ENCODE measurements at places on chromosomes 6 and 20.

- no peak for DNase-seq
Observed at GRCh38 chr6:128358244-128358776, 162.1 kb downstream of the PTPRK start.

DNA sequence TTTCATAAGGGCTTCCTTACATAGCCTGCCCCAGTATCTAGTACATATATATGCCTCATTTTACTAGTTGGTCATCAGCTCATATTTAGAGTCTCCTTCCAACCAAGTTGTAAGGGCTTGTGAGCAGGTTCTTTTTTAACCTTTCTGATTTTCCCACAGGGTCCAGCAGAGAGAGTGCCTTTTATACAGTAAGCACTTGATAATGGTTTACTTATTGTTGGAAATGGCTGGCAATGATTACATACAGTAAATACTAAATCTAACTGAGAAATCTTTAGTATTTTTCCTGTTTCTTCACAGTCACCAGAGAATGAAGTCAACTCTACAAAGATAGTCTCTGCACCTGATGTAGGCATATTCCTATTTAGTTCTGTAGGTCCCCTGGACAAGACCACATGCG is 135.1 kb upstream of the B3GAT2 start:
- no peak for DNase-seq

- DNase-seq, result no peak
Observed at GRCh38 chr6:163738725-163739407, 324.3 kb downstream of the QKI start.

- DNase-seq, result peak; percentile 1
Observed at GRCh38 chr6:79713701-79714322, 82.7 kb downstream of the SH3BGRL2 start.

- DNase-seq, result no peak
Observed at GRCh38 chr6:157099912-157100593, 223.3 kb downstream of the TMEM242 start.

- DNase-seq, result no peak
Observed at GRCh38 chr6:19599796-19600464, 237.2 kb upstream of the ID4 start.

GRCh38 chr20:4512891-4513550 is 208.7 kb upstream of the PRND start:
- no peak for DNase-seq

- no peak for DNase-seq
Observed at GRCh38 chr6:134021396-134022122, 30.9 kb downstream of the SLC2A12 start.

DNA sequence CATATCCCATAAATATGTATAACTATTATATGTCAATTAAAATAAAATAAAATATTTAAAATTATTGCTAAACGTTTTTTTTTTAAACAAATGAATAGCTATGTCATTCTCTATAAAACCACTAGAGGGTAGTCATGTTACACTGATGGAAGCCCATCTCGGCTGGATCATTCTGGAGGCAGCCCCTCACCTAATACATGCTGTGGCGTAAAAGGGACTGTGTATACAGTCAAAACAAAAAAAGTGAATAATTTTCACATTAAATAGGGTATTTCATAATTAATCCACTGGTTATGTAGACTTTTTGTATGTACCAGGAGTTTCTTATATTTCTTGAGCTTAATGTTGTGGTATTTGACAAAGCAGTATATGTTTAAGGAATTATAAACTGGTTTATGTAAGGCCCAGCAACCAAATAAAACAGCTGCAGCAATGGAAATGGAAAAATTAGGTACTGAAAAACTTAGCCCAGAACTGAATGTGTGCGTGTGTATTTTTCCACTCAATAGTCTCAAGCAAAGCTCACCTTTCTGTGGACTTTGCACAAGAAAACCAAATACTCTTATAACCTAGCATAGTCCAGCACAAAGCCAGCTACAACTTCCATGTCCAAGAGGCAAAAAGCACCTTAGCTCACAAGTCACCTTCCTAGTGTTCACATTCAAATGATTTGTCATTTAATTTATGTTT is 81.7 kb downstream of the COL9A1 start:
- peak; percentile 36 for DNase-seq

- no peak for DNase-seq
Observed at GRCh38 chr6:100404051-100404450, 60.7 kb downstream of the SIM1 start.

DNA sequence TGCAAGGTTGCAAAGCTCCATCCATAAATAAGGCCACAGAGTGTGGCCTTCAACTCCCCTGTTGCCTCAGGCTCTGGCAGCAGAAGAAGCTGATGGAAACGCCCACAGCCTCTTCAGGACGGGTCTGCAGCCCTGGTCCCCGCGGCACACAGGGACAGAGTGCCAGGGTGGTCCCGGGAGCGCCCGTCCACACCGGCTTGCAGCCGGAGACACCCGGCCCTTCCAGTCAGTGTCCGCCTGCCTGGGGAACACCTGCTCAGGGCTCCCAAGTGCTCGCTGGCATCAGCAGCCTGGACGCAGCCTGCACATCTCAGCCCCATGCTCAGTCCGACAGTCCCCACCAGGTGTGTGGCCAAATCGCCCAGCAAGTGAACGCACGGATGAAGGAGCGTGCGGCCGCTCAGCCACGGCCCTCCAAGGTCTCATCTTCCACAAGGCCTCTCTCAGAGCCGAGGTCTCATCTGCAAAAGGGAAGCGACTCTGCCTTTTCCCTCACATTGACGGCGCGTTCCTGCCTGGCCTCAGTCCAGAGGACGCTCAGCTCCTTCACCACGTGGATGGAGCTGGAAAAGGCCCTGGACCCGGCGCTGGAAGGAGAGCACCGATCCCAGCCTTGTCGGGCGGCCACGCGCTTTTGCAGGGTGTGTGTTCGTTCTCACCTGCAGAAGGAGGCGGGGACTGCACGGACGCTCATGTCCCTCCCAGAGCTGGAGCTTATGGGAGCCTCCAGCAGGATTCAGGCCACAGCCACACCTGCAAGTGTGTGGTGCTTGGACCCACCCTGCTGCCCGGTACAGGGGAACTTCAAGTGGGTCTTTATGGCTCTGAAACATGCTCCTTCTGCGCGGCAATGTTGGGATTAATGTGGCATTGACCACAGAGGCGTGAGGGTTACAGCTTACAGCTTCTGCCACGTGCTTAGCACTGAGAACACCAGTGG is 180.4 kb downstream of the DLL1 start:
- DNase-seq, result no peak

DNA sequence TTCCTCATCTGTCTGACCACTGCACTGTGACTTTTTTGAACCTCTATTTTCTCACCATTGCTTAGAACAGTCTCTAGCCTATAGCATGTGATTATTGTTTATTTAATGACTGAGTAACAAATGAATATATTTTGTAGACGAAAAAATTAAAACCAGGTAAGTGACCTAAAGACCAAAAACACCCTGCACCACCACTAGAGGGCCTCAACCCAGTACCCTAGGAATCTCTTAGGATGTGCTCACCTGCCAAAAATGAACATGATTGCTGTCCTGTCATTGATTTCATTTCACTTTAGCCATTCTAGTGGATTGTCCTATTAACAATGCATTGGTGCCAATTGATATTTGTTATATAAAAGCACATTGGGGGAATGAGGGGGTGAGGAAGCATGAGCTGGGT is 199.1 kb downstream of the COL9A1 start:
- DNase-seq, result no peak

DNA sequence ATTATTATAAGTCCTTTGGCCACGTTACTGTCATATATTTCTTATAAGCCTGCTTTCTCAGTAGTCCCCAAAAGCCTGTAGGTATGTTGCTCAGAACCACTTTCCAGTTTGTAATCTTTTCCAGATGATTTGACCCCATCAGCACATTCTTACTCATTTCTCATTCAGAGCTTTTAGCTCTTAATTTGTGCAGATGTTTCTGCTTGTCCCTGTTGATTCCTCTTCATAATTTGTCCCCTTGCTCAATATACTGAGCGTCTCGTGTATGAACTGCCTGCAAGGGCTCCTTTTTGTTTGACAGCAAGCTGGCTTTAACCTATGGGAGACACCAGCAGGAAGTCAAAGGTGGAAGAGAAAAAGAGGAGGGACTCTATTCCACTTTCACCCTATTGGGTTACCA is 733.8 kb upstream of the GJE1 start:
- no peak for DNase-seq

DNA sequence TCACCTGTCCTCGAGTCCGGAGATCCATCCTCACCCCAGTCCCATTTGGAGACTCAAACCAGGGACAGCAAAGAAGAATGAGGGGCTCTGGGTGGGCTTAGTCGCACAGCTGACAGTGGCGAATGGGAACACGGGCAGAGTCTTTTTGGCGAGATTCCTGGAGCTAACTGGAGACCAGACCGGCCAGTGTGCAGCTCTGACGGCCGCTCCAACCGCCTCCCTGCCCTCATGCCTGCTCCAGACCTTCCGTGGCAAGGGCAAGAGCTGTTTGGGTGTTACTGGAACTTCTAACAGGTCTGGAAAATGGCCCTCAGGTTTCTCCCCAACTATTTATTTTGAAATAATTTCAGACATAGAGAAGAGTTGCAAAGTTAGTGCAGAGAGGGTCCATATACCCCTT is 75.6 kb downstream of the IRF4 start:
- no peak for DNase-seq

DNA sequence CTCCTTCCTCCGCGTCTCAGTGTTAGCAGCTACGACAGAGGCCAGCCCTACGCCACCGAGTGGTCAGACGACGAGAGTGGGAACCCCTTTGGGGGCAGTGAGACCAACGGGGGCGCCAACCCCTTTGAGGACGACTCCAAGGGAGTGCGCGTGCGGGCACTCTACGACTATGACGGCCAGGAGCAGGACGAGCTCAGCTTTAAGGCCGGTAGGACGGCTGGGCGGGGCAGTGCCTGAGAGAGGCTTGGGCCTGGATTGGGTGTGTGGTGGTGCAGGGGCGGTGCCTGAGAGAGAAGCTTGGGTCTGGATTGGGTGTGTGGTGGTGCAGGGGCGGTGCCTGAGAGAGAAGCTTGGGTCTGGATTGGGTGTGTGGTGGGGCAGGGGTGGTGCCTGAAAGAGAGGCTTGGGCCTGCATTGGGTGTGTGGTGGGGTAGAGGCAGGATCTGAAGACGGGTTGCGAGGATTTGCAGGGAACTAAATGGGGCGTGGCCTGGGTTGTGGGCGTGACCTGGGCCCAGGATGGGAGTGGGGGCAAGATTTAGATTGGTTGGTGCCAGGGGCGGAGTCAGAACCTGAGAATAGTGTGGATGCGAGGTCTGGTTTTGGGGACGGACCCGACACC is 24.4 kb downstream of the SPDEF start:
- DNase-seq, result no peak

DNA sequence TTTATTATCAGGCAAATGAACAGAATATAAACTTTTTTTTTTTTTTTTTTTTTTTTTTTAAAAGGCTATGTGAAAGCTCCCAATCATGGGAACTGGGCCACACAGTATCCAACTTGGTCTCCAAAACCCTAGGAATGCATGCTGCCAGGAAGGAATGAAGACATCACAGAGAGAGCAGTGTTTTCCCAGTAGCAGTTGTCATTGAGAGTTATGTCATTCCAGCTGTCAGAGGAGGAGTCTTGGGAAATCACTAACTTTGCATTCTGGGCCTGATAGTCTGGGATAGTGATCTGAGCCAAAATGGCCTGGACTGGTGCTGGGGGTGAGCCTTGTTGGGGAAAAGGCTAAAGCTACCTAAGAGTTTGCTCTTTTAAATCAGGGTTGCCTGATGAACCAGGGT is 231.3 kb upstream of the MAP3K7 start:
- DNase-seq, result no peak

DNA sequence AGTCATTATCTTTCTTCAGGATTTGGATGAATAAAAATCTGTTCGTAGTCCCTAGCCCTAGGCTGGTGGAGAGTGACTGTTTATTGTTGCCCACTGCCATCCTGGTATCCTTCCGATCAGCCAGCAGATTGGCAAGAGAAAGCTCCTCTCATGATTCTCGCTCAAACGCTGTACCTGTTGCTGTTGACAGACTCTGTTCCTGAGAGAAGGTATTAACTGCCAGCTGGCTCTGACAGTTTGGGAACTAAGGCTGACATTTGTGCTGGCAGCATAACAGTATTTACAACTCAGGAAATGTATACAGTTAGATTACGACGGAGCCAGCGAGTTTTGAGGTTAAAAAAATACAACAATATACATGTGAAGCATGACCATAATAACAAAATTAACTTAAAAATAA is 674.5 kb downstream of the PRKN start:
- DNase-seq, result no peak

DNA sequence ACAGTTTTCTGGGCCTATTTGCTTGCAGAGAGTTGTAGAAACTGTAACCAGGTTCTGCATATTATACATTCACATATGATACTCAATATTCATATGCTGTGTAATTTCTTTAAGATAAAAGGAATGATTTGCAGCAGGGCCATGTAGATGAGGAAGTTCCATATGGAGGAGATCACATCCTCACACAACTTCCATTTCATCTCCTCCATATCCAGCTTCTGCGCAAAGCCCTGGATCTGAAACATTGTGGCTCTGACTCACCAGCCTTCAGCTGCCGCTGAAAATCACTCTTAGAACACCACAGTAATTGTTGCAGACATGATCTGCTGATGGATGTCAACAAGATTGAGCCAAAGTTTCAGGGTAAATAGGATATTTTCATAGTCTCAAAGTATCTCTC is 57.7 kb downstream of the PXDC1 start:
- DNase-seq, result no peak

DNA sequence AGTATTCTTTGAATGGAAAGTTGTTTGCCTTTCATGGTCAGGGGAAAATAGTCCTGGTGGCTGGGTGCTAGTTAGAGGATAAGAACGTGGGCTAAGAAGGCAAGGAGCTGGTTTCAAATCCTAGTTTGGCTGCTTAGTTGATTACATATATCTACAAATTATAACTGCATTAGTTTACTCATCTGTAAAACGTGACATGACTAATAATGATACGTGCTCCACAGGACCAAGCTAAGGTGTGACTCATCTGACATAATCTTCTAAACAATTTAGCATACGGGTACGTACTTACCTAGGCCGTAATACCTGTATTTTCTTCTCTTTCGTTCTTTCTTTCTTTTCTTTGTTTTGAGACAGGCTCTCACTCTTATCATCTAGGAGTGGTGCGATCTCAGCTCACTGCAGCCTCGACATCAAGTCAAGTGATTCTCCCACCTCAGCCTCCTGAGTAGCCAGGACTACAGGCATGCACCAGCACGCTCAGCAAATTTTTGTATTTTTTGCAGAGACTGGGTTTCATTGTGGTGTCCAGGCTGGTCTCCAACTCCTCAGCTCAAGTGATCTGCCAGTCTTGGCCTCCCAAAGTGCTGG is 1274.2 kb upstream of the GJE1 start:
- DNase-seq, result no peak
